DMS153 (cell line): ENCODE measurements at places on chromosomes 6 and 20.

DNA sequence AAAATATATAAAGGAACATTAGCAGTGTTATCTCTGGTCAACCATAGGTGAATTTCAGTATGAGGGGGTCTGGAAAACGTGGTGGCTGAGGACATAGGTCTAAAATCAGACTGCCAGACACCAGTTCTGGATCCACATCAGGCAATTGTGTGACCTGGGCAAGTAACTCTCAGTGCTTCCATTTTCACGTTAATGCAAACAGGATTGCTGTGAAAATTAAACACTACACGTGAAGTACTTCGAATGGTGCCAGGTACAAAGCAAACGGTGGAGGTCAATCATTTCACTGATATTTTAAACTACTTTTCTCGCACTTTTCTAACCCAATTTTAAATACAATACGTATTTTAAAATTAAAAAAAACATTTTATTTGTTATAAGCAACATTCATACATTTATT, 315.7 kb downstream of the TRDN start:
- DNase-seq, result peak; percentile 3

GRCh38 chr6:146805546-146806325, 207.0 kb downstream of the ADGB start:
- no peak for DNase-seq

DNA sequence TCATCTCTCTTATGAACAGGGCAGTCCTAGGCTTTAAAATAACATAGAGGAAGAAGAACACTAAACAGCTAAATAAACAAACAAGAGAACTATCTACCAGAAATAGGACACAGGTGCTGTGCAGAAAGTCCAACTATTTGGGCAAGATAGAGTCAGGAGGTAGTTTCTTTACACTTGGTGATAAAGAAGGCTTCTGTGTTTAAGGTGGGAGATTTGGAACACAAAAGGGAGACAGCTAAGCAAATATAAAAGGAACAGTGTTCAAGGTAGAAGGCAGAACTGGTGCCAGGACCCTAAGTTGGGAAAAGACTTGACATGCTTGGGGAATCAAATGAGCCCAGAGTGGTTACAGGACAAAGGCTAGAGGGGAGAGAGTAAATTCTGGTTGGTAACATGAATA, 110.5 kb downstream of the MANEA start:
- no peak for DNase-seq

- no peak for DNase-seq
Measured at GRCh38 chr6:79430913-79431536, 106.2 kb downstream of the LCA5 start.

DNA sequence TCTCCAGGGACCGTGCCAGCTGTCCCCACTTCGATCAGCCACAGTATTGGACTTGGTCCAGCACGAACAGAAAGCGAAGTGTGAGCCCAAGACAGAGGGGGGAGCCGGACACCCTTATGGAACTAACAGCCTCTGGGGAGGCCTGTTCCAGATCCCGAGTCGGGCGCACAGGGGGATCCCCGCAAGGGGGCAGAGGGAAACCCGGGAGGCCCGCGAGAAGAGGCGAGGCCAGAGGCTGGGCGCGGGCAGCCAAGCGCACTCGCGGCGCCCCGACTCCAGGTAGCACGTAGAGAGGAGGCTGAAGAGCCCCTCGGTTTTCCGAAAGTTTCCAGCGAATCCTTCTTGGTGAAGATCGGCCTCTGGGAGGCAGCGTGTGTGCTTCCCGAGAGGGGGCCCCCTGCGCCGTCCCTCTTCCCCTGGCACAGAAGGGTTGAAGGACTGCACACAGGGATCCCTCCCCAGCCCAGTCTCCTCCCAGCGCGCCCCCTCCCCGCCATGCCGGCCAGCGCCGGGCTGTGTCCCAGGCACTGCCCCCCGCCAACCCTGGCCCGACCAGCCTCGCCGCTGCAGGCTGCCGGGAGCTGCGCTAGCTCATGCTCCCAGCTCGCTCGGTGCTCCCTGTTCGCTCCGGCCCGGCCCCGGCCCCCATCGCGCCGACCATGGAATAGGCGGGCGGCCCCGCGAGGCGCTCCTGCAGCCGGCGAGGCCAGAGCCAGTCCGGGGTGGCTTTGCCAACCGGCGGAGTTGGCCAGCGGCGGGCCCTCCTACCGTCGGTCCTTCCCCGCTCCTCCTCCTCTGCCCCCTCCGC, 577 bp upstream of the SLC24A3 start:
- DNase-seq, result peak; percentile 17

GRCh38 chr20:2234598-2235191, 61.1 kb upstream of the TGM3 start:
- peak; percentile 87 for DNase-seq

GRCh38 chr20:54170026-54170471, 3.7 kb downstream of the CYP24A1 start:
- no peak for DNase-seq

GRCh38 chr20:61814244-61814643, 251.4 kb downstream of the TAF4 start:
- no peak for DNase-seq

GRCh38 chr20:7237251-7237650, 469.8 kb downstream of the BMP2 start:
- DNase-seq, result no peak

GRCh38 chr20:33680686-33681085, 5.5 kb downstream of the E2F1 start:
- no peak for DNase-seq
